WERI-Rb-1 (cell line): ENCODE measurements at places on chromosomes 12 and 14.

DNA sequence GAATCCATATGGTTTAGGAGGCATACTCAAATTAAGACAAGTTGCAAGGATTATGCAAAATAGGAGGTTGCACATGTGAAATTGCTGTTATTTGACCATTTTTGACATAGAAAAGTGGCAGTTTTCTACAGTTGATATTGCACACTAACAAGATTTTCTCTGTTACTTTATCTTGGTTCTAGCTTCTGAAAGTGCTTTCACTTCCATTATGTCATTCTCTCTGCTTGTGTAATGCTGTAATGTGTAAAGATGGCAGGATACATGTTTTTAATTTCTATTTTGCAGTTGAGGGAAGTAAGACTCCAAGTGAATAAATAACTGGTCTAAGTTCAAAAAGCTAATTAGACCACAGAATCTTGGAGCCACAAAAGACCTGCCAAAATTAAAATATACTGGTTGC is 60.6 kb downstream of the MYRFL start:
- DNase-seq: no peak

DNA sequence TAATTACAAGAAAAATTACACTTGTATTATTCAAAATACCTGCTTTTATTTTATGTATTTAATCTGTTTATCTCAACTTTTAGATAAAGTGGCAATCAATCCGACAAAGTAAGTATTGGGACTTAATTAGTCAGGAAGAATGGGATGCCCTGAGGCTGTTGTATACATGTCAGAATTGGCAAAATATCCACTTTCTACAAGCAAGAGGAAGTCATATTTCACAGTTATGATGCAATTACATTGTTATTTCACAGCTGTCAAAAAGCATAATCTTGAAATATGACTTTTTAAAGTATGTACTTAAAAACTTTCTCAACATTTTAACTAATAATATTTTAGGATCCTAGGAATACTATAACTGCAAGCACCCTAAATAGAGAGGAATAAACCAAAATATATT is 357.1 kb upstream of the MGAT4C start:
- no peak for DNase-seq

DNA sequence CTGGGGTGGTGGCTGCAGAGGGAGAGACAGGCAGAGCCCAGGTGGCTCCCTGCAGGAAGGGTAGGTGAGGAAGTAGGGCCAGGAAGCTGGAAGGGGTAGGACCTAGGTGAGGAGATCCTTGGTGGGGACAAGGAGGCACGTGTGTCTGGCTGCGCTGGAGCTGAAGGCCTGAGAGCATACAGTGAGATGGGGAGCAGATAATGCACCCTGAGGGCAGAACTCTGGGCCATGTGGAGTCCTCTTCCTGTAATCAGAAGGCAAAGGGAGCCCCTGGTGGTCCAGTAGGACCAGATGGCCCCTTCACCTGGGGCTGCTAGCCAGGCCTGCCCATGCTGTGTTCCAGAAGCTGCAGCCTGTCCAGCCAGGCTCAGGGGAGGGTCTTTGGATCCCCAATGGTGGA is 15.3 kb upstream of the KRT80 start:
- no peak for DNase-seq

DNA sequence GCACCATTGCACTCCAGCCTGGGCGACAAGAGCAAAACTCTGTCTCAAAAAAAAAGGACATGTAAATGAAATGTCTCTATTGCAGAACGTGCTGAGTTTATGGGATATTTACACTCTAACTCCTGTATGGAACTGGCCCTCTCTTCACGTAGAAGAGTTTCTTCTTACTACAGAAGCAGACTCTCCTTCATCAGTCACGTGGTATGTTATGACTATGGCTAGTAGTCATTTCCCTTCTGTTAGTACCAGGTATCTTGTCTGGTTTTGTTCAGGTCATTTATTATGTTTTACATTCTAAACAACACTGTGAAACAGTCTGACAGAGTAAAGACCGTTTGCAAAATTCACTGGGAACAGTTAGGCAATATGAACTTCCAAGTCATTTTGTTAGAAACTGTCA is 20.3 kb downstream of the KNTC1 start:
- DNase-seq: no peak

DNA sequence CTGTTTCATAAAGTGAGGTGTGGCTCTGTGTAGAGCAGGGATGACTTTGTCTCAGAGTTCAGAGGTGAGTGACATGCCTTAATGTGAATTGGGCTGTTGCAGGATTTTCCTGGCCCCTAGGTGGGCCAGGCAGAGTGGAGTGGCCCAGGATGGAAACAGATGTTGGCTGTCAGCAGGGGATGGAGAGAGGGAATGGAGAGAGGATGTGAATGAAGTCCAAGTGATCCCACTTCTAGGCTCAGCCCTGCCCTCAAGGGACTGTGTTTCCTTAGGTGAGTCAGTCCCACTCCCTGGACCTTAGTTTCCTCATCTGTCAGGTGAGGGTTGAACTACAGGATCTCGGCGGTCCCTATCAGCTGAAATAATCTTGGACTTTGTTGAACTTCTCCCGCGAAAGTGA is 7.5 kb downstream of the GALNT16 start:
- DNase-seq: no peak

DNA sequence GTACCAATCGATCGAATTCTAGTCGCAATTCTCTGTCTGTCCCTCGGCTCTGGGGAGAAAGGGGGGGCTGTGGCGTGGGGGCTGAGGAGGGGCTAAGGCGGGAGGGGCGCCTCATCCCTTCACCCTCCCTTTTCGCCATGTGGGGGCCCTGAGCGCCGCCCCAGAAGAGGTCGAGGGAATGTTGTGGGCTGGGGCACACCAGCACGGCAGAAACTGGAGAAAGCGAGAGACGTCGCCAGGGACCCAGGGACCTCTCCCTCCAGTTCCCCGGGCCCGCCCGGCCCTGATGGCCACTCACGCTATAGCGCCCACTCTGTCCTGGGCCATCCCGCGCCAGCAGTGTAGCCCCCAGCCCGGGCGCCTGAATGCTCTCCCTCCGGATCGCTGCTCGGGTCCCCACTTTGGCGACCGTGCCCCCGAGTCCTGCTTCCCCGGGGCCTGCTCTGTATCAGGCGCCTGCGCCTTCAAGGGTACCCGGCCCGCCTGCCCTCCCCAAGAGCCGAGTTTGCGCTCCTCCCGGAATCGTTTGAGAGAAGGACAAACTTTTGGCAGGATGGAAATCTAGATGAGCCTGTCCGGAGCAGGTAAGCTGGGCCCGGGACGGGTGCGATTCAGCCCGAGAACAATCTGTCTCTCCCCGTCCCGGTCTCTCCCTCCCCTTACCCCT is 62.6 kb downstream of the SMUG1 start:
- peak; percentile 83 for DNase-seq

- no peak for DNase-seq
Measured at GRCh38 chr12:80565271-80565670, 121.2 kb downstream of the PTPRQ start.

DNA sequence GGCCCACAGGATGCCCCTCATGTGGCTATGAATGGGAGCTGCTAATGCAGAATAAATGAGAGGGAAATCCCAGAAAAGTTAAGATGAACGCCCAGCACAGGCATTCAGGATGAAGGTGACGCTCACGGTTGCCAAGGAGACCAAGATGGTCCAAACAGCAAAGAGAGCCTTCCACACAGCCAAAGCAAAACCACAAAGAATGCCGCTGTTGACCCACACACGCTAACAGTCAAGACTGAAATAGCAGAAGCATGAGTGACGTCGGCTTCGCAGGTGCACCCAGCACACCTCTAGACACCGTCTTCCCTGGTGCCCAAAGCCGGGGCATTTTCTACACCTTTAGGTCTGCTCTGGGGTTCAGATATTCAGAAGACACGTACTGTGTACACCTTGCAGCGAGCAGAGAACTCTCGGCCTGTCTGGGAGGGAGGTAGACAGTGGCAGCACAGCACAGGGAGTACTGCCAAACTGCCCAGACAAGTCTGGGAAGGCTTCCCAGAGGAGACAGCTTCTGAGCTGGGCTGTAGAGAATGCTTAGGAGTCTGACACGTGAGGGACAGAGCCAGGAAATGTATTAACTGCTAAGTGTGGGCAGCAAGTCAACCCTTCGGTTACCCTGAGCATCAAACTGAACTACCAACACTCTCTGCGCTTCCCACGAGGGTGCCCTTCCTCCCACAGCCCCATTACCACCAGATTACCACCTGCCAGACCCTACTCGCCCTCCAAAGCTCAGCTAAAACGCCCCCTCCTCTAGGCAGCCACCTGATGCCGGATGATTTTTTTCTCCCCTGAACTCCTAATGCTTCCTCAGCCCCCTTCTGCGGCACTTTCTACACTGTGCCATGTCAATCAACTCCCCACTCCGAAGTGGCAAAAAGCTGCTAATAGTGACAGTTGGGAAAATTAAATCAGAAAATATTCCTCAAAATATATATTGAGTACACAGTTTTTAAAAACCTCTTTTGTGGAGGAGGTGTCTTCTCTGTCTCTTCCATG is 50.1 kb downstream of the CCDC88C start:
- no peak for DNase-seq

DNA sequence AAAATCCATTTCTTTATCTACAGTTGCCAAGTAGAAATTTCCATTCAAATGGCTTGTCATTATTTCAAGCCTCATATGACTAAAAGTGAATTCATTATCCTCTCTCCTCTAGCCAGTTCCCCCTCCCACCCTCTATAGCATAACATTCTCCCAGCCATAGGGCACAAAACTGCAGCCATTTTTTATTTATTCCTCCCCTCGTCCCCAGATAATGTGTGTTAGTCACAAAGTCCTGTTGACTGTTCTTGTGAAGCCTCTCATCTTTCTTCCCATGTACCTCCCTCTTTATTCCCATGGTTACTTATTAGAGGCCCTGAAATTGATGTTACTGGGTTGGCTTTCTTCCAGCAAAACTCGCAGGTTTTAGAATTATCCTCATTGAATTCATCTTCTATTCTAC is 13.2 kb downstream of the RTN1 start:
- DNase-seq: no peak

- no peak for DNase-seq
Measured at GRCh38 chr12:68821357-68822188, 13.6 kb downstream of the MDM2 start.

- DNase-seq: no peak
Measured at GRCh38 chr14:61438860-61439765, 117.7 kb downstream of the PRKCH start.

- DNase-seq: no peak
Measured at GRCh38 chr12:2858944-2859421, 2.1 kb upstream of the TEX52 start.

- peak; percentile 52 for DNase-seq
Measured at GRCh38 chr12:59389968-59390576, 205.8 kb upstream of the SLC16A7 start.

GRCh38 chr14:92014040-92014439 is 25.8 kb downstream of the TRIP11 start:
- no peak for DNase-seq

DNA sequence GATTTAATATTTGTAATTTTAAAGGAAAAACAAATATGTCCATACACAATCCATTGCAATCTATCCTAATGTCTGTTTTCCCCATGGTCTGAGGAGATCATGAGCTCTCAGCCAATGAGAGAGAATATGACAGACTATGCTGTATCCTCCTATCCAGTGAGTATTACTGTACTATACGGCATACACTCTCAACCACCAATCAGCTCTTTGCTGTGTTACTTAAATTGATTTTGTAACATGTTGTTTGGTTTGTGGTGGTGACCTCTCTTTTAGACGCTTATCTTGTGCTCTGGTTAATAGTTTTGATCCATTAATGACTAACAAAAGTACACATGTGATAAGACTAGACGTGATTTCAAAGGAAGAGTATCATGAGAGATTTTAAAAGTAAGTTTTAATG is 231.5 kb upstream of the FOXN3 start:
- DNase-seq: no peak

DNA sequence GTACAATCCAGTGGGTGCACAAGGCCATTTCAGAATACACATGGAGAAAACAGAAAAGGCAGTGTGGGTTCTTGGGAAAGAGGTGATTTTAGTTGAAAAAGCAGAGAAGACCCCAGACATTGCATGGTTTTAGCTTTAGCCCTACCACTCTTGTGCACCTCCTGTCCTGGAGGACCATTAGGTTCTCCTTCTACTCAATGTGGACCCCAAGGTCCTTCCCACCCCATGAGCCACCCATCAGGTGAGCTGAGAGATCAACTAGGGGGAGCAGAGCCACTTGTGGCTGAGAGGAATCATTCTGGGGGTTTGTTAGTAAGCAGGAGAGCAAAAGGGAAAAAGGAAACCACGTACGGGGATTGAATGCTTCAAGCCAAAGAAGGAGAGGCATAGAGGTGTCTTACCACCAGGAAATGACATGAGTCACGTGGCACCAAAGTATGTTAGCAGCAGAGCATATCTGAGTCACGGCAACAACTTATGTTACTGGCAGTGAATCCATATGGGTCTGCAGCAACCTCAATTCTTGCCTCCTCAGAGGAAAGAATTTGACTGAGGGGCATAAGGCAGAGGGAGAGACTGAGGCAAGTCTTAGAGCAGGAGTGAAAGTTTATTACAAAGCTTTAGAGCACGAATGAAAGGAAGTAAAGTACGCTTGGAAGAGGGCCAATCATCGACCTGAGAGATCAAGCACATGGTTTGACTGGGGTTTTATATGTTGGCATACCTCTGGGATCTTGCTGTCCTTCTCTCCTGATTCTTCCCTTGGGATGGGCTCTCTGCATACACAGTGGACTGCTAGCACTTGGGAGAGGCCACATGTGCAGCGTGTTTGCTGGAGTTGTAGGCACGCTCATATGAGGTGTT is 73.9 kb downstream of the HSD17B6 start:
- no peak for DNase-seq

DNA sequence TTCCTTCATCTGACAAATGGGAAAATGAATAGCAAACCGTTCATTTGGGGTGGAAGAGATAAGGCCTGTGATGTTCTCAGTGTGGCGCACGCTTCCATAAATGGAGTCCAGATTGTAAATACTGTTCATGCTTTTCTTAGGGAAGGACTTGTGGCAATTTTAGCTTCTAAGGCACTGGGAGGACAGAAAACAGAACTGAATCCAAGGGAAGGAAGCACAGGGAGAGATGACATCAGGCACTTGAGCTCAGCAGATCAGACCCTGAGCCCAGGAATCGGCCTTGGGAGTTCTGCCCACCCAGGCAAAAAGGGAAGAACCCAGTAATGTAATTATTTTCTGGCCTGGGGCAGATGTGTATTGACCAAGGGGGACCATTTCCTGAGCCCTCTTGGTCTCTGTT is 7.2 kb upstream of the SH2B3 start:
- DNase-seq: no peak

- DNase-seq: peak; percentile 47
Measured at GRCh38 chr14:93011650-93012325, 88.8 kb downstream of the CHGA start.

DNA sequence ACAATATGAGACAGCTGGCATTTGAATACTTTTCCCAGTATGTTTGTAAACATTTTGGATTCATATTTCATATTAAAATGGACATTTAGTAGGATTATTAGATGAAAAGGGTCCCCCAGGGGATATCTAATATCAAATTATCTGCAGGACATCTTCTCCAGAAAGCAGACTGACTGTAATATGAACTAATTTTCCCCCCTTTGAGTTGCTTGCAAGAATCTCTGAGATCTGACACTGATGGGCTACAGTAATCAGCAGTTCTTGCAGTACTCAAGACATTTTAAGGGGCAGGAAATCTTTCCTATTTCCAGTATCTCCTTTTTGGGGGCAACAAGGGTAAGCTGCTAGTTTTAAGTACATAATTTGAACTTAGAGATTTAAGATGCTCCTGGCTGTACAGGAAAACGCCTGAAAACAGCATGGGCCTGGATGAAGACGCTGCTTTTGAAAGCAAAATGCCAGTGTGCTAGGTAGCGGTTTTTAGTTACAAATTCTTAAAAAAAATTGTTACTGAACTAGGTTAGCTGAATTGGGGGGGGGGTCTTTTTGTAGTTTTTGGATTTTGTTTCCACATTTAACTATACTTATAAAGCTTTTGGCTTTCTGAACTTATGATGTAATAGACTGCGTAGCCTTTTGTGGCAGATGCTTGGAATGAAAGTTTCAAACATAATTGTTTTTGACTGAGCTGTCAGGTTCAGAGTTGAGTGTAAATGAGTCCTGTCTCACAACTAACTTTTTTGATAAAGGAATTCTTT is 2.2 kb downstream of the FRMD6 start:
- DNase-seq: no peak
